NCI-H2081 treated with DMSO at 0.1 percent for 48 hours (cell line): ENCODE measurements at places on chromosomes 2 and 18.

- DNase-seq = no peak
These were observed 183.2 kb upstream of the SPRED2 start for GRCh38 chr2:65615602-65616001.

DNA sequence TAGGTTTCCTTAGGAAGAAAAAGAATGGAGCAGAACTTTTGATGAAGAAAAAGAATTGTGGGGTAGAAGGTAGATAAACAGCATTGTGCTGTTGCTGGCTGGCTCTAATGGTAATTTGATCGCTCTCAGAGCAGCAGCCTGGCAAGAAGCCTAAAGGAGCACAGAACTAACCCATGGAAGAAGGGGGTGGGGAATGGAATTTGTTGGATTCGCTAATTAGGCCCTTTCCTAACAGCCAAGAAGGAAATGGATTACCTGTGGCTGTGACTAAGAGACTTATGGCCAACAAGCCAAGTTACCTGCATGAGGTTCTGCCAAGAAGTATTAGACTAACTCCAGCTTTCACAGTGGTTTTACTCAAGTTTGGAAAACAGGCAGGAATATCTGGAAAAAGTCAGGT is 210.6 kb downstream of the IKZF2 start:
- peak; percentile 77 for DNase-seq

GRCh38 chr2:208546107-208546506 is 139.5 kb downstream of the PTH2R start:
- DNase-seq = no peak

GRCh38 chr2:96111257-96111640 is 5.1 kb downstream of the ADRA2B start:
- no peak for DNase-seq

DNA sequence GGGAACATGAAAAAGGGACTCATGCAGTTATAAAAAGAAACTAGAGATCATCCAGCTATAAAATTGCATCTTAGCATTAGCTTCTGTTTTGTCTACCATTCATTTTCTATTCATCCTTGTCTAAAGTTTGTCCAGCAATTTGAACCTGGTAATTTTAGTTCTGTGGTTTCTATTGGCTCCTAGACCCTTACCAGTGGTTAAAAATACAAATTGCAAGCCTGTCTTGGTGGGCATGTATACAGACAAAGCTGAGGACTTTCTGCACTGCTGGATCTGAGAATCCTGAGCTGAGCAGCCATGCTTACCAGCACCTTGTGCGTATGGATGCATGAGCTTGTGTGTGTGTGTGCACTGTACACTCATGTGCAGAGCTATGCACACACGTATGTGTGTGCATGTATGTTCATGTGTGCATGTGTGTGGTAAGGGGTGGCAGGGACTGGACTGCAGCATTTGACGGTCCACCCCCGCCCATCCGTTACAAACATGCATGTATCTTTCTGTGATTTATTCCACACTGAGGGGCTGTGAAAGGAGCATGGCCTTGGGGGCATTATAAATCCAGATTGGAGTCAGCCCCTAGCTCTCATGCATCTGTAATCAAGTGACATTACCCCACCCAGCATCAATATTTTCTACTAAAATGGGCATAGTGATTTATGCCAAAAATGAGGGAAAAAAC is 144.7 kb downstream of the FAM210A start:
- DNase-seq = no peak

GRCh38 chr2:130853391-130853790 is 16.7 kb downstream of the ARHGEF4 start:
- no peak for DNase-seq

GRCh38 chr2:171160956-171161740 is 455 bp upstream of the TLK1 start:
- DNase-seq = no peak

GRCh38 chr2:8454797-8455196 is 227.1 kb upstream of the ID2 start:
- DNase-seq = no peak

- peak; percentile 97 for DNase-seq
These were observed 591.2 kb downstream of the RNF144A start for GRCh38 chr2:7508296-7508943.

DNA sequence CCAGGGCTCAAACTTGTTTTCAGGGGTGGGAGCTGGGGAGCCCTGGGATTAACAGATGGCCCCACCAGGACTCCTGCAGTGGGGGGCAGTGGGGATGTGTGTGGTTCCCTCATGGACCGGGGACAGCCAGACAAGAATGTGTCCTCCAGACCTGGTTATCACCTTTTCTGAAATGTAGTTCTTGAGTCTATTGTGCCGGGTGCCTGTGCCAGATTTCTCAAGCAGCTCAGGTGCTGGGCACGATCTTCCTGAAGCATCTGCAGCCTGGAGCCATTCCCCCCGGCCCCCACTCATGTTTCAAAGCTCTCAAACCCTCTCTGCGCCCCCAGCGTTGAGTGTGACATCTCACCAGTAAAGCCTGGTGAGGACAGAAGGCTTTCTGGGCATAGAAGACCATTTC is 48.4 kb upstream of the HAAO start:
- no peak for DNase-seq

DNA sequence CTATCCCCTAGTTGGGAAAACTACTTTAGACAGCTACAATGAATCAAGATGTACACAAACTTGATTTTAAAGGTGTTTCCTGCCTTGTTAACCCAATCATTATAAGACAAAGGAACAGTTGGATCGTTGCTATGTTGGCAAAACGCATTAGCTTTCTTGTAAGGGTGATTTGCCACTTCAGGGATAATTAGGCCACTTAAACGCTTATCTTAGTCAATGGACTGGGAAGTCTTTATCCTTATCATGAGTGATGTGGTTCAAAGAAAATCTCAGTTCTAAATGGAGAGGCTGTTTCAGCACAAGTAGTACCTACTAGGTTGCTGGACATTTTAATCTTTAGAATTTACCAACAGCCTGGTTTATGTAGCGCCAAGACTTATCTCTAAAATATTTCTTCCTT is 406.1 kb upstream of the MEX3C start:
- DNase-seq = no peak

- no peak for DNase-seq
These were observed 83.5 kb downstream of the MYL12B start for GRCh38 chr18:3345452-3345851.

GRCh38 chr2:23541503-23542229 is 156.7 kb downstream of the KLHL29 start:
- peak; percentile 69 for DNase-seq

- no peak for DNase-seq
These were observed 1108.1 kb upstream of the DDX18 start for GRCh38 chr2:116706396-116706795.

- no peak for DNase-seq
These were observed 930.7 kb downstream of the BCL11A start for GRCh38 chr2:59622599-59623308.

- DNase-seq = peak; percentile 70
These were observed 230.6 kb upstream of the LRATD1 start for GRCh38 chr2:14401873-14402272.
